ENCODE measurements at places on chromosomes 16 and 17.

GRCh38 chr16:30395992-30396585, 869 bp downstream of the ZNF48 start:
- DNase-seq, result peak; percentile 11

DNA sequence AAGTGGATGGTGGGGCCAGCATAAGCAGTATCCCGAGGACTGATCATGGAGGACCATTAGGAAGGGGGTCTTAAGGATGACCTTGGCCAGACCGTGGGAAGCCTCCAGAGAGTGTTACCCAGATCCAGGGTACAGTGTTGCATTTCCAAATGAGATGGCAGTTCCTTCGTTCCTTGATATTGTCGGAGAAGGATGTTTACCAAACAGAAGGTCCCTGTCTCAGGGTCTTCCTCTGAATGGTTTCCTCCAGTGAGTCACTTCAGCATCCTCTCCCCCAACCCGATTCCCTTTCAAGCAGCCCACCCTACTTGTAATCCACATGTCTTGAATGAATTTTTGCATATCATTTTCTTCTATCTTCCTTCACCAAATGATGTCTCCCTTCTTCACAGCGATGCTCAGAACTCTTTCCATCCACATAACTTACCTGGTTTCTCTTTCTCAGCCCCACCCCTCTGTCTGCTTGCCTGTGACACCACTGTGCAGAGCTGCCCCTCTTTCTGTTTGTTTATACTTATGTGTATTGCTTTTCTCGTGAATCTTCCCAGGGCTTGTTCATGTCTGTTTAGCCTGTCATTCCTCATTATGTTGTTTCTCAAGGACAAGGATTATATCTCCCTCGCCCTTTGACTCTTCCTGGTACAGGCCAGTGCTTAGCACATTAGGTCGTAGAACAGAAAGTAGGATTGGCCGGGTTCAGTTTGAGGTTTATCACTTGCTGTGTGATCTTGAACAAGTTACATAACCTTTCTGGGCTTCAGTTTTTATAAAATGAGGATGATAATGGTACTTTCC, 5.7 kb downstream of the GOSR2 start:
- no peak for DNase-seq

DNA sequence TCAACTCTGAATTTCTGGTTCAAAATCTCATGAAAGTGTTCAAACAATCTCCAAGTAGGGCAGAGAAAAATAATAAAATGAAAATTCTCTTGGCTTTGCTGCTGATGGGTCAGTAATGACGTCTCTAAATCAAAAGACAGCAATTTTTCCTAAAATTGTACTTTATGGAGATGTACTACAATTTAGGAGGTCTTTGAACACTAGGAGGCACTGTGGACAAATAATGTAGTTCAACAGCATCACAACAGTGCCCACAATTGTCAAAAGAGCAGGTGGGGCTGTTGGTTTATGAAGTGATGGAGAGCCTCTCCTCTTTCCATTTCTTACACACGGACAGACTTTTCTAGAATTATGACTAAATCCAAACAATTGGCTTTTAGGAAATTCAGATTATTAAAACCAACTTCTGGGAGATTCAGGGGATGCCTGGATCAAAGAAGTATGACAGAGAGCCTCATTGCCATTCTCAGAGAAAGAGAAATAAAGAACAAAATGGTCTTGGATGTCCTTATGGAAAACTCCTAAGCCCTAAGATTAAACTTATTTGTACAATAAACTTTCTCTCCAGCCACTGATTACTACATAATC, 23.8 kb downstream of the EZH1 start:
- peak; percentile 78 for DNase-seq

DNA sequence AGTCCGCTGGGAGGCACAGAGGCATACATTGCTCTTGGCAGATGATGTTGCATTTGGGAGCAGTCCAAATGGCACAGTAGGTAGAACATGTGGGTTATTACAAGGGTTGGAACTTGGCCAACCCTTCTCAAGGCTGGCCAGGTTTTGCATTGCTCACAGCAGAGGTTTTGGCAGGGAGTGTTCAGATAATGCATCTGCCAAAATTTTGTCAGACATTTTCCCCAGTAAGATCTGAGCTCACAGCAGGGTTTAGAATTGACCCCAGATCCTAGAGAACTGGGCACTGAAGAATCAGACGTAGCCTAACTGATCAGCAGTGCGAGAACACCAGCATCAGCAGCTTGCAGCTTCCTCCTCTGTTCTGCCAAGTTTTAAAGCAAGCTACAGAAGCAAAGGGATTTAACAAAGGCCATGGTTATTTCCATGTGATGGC, 468.8 kb upstream of the KIF2B start:
- peak; percentile 47 for DNase-seq

- peak; percentile 57 for DNase-seq
Observed at GRCh38 chr17:40290629-40291280, 3.1 kb downstream of the CDC6 start.

GRCh38 chr17:68161644-68162428, 86.0 kb upstream of the AMZ2 start:
- DNase-seq, result no peak

DNA sequence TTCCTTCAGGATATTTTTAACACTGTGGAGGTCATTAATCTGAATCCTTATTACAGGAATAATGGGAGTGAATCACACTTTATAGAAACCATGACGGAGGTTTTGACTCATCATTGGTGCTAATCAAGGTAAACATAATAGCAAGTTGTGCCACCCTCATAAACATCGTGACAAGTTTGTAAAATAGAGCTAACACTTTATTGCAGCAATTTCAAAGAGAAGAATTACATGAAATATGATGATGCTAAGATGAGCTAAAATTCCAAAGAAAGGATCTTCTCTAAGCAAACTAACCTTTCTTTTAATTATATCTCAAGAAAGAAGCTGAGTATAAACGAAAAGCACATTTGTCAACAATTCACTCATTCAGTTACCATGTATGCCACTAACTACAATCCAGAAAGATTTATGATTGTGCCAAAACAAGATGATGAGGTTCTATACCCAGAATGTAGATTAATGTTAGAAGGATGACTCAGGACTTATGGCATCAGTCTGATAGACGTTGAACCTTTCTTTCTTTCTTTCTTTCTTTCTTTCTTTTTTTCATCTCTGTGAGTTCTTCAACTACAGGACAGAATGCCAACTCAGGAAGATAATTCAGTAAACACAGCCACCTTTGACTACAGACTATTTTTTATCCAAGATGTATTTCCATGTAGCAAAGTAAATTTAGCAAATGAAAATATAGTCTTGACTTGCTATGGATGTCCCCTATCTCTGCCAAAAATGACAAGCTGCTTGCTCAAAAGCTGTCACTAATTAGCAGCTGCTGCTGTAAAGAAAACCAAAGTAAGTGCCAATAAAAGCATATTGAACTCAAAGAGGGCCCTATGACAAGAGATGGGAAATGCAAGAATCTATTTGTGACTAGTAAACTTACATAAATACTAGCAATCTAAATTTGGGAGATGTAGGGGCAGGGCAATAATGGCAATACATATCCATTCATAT, 23.3 kb downstream of the STAT5B start:
- DNase-seq, result no peak

DNA sequence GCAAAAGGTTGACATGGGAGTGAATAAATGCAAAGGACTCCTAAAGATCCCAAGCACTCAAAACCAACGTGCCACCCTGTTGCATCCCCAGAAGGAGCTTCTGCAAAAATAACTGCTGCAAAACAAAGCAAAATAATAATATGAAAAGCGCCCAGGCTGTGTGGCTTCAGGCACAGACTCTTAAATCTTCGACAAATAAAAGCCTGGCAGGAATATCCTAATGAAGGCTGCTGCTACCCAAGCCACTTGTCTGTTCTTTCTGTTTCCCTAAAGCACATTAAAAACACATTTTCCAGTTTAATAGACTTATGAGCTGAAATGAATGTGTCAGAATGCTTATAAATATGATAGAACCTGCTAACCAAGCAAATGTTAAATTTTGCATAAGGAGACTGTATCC, 154.0 kb downstream of the SLC39A11 start:
- DNase-seq, result no peak

DNA sequence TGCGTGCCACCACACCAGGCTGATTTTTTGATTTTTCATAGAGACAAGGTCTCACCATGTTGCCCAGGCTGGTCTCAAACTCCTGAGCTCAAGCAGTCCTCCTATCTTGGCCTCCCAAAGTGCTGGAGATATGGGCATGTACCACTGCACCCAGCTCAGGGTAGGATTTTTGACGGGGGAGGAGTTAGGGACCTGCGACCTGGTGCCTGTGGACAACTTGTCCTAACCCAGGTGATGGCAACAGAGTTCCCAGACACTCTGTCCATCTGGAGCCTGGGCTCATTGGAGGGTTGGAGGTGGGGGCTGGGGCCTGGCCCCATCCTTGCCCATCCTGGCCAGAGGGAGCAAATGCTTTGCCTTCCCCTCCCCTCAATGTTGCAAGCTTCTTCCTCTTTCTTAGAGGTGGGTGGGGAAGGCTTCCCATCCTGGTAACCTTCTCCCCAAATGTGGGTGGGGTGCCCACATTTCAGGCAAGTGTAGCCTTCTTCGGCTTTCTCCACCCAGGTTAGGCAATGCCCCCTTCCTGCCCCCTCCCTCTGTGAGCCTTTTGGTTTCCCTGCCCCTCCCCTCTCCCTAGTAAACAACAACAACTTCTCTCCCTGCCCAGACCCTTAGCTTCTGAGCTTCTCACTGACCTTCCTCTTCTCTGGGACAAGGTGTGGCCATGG, 24.9 kb downstream of the RARA start:
- no peak for DNase-seq

DNA sequence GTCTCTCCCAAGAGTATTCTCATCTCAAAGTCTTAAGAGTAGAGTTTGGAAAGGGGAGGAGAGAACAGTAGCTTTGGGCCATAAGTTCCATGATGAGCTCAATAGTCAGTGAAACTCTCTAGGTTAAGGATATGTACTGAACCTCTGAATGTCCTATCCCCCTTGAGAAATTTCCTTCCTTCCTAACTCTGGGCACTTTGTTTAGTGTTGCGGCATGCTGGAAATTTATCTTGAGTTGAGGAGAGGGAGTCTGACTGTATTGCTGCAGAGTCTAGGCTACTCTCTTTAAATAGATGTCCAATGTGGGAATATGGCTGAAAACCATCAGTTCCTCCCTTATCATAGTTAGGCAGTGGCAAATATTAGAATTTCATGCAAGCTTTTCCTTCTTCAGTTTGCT, 16.1 kb downstream of the MRTFB start:
- no peak for DNase-seq

DNA sequence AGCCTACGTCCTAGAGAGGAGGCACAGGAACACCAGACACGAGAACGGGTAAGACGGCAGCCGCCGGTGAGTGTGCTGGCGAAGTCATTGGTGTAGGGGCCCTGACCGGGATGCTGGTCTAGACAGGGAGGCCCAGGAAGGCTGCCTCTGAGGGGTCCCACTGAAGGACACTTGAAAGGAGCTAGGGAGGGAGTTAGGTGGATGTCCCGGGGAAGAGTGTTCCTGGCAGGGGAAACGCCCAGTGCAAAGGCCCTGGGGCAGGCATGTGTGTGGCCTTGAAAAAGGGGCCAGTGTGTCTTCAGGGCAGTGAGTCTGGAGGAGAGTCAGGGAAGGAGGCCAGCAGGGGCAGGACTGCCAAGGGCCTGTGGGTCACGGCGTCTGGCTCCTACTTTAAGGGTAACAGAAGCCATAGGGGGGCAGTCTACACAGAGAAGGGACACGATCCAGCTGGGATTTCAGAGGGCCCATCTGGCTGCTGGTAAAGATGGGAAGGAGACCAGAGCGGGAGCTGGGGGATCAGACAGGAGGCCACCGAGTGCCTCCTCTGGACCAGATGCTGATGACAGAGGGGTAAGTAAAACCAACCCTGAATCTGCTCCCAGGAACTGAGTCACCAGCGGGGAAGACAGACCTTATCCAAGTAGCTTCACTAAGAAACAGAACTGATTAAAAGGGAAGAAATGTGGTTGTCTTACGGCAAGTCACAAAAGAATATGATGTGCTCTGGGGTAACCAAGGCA, 115.9 kb downstream of the LITAF start:
- DNase-seq, result no peak

DNA sequence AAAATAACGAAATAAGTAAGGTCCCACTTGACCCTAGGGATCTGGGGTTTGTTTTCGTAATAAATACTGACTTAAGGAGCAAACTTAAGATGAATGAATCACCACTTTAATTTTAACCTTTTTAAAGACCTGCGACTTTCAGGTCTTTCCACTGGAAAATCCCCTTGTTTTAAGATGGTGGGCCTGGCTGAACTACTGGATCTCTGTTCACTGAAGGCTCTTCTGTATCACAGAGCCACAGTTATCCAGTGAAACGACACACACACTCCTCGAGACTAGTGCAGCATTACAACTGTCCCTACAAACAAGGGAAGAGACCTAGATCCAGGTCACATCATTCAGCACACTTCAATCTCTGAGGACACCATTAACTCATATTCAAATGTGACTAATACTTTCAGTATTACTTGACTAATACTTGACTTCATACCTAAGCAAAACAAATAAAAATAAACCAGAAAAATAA, 299.0 kb downstream of the CEP112 start:
- DNase-seq, result no peak

DNA sequence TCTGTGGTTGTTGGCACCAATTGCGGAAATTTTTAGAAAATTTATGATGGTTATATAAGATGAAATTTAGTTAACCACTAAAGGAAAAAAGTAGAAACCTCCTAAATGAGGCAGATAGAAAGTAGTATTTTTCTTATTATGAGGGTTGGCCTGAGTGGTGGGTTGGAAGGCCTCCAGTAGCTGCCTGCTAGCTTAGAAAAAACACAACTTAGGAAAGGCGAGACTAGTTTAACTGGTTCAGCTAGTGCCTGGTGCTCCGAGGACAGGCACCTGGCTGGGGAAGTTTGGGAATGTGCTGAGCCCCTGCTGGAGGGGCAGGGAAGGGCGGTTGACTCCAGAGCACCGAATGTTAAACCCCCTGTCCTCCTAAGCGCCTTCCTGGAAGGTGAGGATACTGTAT, 19.9 kb downstream of the LDHD start:
- no peak for DNase-seq

DNA sequence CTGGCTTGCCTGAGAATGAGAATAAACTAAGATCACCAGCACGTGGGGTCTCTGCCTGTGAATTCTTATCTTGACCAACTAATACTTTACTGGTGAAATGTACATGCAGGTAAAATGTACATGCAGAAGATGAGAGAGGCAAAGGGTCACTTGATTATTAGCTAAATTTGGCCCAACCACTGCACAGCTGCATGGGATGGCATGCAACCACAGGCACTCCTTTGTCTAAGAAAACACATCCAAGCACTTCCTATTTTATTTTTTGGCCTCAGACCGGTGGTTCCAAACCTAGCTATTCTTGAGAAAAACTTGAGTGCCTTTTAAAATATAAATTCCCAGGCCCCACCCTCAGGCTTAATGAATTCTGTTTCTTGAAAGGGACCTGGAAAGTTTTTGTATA, 77.9 kb downstream of the SYCE1L start:
- DNase-seq, result no peak

GRCh38 chr17:80837711-80838110, 153.9 kb upstream of the CHMP6 start:
- DNase-seq, result no peak

- DNase-seq, result no peak
Observed at GRCh38 chr16:88499836-88500251, 46.8 kb downstream of the ZFPM1 start.
